NCI-H2171 (cell line): ENCODE measurements at places on chromosomes 1 and 21.
A peak's percentile ranks its signal among the peaks of the same experiment; 100 is the strongest.

- DNase-seq: no peak
Measured at GRCh38 chr1:14887044-14887566, 266.4 kb upstream of the TMEM51 start.

DNA sequence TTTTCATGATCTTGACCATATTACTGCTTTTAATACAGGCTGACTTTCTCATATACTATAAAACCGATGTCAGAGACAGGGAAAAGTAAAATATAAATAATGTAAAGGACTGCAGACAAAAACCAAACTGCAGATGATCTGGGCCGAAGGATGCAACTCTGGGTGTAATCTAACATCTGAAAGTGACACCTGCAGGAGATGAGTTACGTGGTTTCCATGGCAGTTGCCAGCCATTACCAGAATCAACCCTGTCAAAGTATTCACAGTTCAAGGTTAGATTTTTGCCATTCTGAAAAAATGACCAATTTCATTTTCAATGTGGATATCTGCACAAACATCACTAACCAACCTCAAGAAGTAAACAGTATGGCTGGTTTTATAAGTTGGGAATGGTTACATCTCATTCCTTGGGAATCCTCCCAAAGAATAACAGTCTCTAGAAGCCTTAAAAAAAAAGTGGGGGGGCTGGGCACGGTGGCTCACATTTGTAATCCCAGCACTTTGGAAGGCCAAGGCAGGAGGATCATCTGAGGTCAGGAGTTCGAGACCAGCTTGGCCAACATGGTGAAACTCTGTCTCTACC is 27.7 kb downstream of the DNAJC11 start:
- no peak for DNase-seq

DNA sequence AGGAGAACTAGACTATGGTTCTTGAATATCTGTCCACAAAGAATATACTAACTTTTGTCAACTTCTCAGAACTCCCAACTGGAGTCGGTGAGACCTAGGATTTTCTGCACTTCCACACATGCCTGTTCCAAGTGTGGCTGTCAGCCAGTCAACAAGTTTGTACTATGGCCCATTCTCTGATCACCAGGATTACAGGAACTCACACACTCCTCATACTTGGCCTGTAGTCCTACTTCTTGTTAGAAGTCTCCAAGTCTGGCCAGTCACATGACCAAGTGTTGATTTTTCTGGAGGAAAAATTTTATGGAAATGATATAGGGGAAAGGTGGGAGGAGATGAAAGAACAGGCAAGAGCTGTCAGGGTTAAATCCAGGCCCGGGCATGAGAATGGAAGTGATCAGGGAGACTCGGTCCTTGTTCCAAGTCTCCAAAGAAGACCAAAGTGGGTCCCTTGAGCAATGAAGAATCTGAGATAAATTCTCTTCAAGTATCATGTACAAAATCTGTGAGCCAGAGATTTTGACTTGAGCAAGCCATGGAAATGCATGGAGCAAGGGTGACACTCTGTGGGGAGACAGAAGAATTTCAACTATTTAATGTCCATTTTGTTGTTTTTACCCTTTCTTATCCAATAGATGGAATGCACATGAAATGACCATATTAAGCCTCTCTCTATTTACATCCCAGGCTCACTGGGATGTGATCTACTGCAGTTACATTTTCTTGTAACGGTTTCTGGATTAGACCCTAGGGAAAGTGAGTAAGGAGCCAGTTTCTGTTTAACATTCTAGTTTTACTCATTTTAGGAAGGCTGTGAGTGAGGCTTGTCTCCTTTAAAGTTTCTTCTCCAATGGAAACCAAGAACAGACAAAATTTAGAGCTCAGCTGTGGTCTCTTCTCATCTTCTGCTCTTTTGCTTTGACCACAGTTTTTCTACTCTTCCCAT is 320.9 kb downstream of the ASTN1 start:
- no peak for DNase-seq

- peak; percentile 70 for DNase-seq
Measured at GRCh38 chr1:202315576-202316168, 26.1 kb downstream of the UBE2T start.

DNA sequence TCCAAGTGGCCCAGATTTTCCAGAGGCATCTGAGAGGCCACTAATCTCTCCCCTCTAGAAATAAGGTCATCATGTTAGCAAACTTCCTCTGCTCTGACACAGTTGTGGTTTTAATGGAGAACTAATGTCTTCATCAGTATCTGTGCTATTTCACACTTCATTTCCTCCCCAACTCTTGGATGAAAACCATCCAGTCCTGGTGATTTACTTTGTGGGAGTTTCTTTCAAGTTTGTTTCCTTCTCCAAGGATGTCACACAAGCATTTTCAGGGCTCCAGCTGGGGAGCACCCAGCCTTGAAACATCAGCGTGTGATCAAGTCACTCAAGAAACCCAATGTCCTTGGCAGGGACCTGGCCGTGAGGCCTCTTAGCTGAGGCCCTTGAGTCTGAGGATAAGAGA is 38.8 kb downstream of the TBX15 start:
- DNase-seq: no peak

GRCh38 chr1:74693473-74693872 is 19.9 kb upstream of the ERICH3 start:
- no peak for DNase-seq

DNA sequence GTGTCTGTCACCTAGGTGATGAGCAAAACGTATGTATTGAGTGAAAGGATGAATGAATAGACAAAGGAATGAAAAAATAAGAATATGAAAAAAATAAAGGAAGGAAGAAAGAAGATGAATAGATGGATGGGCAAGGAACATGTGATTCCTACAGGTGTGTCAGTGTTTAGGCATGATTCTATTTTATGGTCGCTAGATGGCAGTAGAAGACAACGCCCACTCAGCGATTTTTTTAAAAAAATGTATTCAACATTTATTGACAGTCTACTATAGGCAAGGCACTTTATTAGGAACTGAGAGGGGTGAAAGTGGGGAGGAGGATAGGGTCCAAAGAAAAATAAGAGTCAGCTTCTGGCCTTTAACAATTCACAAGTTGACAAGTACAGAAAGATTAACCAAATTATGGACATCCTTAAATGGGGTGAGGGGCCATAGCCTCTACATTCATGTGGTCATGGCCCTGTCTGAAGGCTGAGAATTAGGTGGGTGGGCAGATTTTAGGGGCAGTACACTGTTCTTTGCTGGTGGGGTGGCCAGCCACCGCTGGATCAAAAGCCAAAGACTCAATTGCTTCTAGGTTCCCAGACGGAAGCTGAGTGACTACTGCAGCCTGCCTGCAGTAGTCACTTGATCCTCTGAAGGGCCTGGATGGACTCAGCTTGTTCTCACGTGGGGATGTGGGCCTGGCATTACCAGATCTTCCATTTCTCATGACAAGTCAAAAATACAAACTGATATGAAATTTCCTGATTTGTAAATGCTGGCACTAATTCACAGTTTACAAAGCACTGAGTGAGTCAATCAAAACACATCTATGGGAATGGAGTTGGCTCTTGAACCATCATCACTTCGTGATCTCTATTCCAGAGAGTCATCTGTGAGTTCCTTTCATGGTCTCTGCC is 83.9 kb downstream of the FASLG start:
- peak; percentile 15 for DNase-seq

GRCh38 chr21:32818411-32818810 is 46.9 kb upstream of the PAXBP1 start:
- no peak for DNase-seq

GRCh38 chr1:10646347-10646861 is 150.0 kb downstream of the CASZ1 start:
- no peak for DNase-seq

- no peak for DNase-seq
Measured at GRCh38 chr1:197838836-197839235, 63.6 kb upstream of the DENND1B start.

DNA sequence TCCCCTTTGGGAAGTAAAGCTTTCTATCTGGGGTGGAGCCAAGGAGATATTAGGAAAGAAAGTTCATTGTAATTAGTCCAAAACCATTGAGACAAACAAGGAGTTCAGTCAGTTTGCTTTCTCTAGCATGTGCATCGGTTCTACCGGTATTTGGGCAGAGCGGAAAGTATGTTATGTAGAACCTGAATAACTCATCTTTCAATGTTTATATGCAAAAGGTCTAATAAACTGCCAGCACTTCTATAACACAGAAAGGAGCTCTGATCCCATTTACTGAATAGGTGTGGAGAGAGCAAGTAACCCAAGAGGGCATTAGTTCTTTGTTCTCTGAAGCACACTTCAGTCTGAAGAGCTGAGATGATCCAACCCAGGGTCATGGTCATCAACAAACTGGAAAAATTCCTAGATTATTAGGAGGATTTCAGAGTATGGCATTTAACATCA is 3.5 kb downstream of the TGFB2 start:
- DNase-seq: no peak

GRCh38 chr1:234710936-234711724 is 101.2 kb upstream of the IRF2BP2 start:
- DNase-seq: no peak

- no peak for DNase-seq
Measured at GRCh38 chr1:198283222-198283621, 126.4 kb downstream of the NEK7 start.

GRCh38 chr1:10217748-10218441 is 7.5 kb downstream of the KIF1B start:
- DNase-seq: no peak

DNA sequence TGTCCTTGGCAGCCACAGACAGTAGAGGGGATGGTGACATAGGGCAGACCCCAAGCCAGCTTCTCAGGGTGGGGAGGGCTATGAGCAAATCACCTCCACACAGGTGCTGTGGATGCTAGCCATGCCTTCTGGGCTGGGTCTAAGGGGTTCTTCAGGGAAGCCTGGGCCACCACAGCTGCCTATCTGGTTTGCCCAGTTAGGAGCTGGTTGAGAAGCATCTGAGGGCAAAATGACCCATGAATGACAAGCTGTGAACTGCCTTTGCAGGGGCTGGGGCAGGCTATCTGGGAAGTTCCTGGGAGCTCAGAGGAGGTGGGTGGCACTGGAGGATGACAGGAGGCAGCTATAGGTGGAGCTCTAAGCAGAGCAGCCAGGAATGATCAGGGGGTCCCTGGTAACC is 10.1 kb upstream of the ARHGEF10L start:
- no peak for DNase-seq

GRCh38 chr1:3593334-3593733 is 18.0 kb downstream of the MEGF6 start:
- DNase-seq: no peak

GRCh38 chr1:3614755-3615742 is 3.7 kb upstream of the MEGF6 start:
- no peak for DNase-seq

DNA sequence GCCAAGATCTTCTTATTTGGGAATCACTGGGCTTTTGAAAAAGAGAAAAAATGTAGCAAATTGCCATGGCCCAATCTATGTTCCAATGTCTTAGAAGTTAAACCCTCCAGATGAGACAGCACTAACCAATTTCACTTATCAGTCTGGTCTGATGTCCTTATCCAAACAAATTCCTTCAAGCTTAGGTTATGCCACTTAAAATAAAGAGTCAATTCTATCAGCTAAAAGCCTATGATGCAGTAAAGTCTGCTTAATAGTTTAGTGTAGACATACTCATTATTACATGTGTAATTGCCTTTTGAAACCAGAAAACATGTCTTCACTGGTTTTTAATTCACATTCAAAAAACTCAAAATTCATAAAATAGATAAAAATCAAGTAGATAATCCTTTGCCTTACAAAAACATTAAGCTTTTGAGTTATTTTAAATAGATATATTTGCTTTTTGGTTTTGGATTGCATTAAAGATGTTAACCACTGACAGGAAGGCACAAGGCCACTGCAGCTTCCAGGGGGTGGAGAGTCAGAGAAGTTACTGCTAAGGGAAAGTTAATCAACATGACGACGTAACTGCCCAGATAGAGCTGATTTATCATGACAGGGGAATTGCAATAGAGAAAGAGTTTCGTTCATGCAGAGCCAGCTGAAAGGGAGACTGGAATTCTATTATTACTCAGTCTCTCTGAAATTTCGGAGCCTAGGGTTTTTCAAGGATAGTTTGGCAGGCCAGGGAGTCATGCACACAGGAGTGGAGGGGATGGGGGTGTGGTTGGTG is 106.1 kb downstream of the MAP3K21 start:
- no peak for DNase-seq

DNA sequence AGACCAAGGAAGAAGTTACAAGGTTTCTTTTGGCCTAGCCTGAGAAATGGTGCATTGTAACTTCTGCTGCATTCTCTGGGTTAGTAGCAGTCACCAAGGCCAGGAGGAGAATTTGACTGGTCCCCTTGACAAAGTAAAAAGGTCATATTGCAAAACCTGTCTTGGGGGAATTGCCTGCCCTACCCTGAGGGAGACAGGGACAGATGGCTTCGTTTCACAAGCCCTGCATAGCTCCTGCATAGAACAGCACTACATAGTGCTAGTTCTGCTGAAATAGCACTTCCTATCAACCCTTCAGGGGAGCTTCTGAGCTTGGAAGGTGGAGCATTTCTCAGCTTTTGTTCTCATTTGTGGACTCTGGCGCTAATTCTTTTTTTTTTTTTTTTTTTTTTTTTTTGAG is 20.4 kb upstream of the AK2 start:
- peak; percentile 61 for DNase-seq

DNA sequence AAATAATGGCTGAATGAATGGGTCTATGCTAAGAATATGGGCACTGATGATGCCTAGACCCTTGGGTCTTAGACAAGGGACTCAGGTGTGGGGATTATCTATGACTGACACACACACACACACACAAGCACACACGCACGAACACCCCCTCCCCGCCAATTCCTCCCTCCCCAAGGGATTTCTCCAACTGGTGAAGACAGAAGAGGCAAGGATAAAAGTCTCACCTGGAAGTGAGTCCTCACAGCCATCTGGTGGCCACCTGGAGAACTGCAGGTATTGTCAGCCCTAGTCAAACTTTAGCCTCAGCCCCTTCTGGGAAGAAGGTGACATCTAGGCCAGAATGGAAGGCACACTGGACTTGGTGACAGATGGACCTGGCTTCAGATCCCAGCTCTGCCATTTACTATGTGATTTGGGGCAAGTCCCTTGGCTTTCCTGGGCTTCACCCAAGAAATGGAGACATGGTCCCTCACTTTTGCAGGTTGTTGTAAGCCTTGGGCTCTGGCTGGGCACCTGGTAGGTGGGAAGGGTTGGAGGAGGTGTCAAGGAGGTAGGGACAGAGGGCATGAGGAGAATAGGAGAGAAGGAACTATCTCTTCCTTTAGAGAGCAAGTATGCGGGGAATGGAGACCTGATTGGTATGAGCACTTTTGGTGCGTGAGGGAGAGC is 4.0 kb upstream of the GPR3 start:
- DNase-seq: peak; percentile 60

DNA sequence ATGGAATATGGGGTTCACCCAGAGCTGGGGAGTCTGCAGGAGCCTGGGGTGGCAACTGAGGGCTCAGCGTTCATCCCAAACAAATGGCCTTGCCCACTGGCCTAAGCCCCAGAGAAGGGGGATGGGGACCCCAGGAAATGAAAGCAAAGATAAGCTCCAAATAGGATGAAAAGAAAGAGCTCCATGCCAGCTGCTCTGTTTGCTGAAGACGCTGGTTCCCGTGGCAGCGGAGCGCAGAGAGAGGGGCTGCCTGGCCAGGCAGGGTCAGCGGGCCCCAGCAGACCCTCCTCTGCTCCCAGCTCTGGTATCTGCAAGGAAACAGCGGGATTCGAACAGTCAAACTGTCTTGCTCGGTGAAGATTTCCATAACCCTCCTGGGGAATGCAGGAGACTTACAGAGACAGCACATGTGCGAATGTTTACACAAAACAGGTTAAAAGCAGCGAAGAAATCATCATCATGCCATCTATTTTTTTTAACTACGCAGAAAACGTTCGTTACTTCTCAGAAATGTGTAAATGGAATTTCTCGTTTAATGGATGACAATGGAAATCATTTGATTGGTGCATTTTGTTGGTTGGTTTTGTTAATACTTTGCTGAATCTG is 94.4 kb downstream of the PDE9A start:
- no peak for DNase-seq
